ENCODE measurements at places on chromosomes 4 and X.

GRCh38 chrX:7925867-7926472, 1.2 kb downstream of the PNPLA4 start:
- DNase-seq, result peak; percentile 64

- no peak for DNase-seq
These were observed 109.6 kb downstream of the PDE5A start for GRCh38 chr4:119518915-119519410.

GRCh38 chrX:101491943-101492342, 6.7 kb downstream of the ARMCX4 start:
- no peak for DNase-seq

GRCh38 chrX:30220661-30221060, 5.3 kb downstream of the MAGEB2 start:
- no peak for DNase-seq

GRCh38 chrX:136766785-136767103, 14.0 kb downstream of the ARHGEF6 start:
- DNase-seq, result no peak

- no peak for DNase-seq
These were observed 151.7 kb upstream of the CPEB2 start for GRCh38 chr4:14850455-14851097.

GRCh38 chrX:129347291-129347690, 176.0 kb downstream of the SMARCA1 start:
- no peak for DNase-seq

DNA sequence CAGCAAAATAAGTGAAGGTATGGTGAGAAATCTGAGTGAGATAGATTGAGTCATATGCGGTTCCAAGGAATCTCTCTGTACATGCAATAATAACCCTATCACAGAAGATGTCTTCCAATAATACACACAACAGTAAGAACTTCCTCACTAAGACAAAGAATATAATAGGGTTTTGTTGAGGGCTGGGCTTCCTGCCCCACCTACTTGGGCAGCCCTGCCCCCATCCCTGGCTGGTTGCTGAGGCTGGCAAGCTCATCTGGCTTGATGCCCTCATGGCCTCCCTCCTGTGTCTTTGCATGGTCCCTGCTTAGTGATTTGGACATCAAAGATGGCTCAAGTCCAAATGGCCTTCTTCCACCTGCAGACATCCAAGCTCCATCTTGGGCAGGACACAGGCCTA, 2.7 kb downstream of the GEMIN8 start:
- peak; percentile 43 for DNase-seq

DNA sequence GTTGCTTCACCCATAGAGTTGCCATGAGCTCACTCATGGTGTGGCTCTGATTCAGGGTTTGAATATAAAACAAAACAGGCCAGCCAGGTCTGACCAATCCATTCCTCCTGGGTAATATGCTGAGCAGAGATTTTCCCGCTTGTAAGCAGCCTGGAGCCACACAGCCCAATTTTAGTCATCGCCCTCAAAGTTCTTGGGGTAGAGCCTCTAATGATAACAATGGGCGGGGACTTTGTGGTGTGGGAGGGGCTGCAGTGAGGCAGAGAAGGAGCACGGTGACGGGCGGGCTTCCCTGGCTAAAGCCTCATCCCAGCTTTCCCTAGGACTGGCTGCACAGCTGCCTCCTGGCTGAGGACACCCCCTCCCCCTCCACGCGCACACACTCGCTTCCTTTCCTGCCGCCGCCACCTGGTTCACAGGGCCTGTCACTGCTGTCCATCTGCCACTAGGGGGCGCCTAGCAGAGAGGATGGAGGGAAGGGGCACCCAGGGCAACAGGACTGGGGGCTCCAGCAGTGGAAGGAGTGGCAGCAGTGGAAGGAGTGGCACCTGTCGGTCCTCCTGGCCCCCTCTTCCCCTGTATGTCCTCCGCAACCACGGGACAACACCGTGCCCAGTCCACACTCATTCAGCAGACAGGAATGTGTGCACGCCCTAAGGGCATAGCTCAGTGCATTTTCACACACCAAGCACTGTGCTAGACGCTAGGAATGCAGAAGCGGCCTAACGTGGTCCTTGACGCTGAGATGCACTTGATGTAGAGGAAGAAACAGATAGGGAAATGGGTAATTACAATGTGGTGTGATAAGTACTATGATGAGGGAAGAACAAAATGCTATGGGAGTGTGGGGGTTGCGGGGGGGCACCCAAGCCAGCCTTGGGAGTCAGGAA, 26.8 kb downstream of the PRPS1 start:
- DNase-seq, result peak; percentile 79

GRCh38 chr4:80333121-80333520, 2.4 kb upstream of the CFAP299 start:
- DNase-seq, result no peak

- no peak for DNase-seq
These were observed 7.4 kb downstream of the APOO start for GRCh38 chrX:23900220-23900797.

DNA sequence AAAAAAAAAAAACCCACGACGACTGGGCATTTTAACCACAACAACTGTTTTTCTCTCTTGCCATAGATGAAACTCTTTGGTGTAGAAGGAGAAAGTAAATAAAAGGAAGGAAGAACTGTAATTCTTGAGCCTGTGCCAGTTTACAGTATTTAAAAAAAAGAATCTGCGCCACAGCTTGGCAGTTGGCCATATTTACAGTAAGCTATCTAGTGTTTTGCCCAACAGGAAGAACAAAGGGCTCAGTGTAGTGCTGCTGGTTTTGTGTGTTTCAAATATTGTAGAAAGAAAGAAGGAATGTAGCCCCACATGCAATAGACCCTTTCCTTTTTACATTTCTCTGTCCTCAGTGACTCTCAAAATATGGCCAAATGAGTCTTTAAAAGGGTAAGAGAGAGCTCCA, 66.1 kb downstream of the NR3C2 start:
- DNase-seq, result no peak

- no peak for DNase-seq
These were observed 181.8 kb downstream of the DCLK2 start for GRCh38 chr4:150259861-150260567.

GRCh38 chrX:10387011-10387410, 230.2 kb downstream of the CLCN4 start:
- DNase-seq, result no peak

DNA sequence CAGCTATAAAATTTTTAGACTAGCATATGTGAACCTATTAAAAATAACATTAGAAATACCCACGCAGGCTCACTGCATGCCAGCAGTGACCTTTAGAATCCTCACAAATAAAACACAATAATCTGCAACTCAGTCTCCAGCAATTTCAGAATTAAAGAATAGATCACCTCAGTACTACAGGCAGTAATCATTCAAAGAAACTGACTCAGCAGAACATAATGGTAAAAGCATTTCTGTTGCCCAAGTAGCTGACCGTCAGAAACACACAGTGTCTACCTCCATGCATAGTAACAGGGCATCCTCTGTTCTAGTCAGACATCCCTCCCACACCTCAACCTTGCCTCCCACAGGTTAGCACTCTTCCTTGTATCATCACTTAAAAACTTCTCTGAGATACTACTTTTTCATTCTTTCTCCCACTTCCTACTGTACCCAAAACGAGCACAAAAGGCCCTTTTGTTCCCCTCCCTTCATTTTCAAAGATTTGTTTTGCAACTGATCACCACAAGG, 65.7 kb upstream of the BEND2 start:
- no peak for DNase-seq

DNA sequence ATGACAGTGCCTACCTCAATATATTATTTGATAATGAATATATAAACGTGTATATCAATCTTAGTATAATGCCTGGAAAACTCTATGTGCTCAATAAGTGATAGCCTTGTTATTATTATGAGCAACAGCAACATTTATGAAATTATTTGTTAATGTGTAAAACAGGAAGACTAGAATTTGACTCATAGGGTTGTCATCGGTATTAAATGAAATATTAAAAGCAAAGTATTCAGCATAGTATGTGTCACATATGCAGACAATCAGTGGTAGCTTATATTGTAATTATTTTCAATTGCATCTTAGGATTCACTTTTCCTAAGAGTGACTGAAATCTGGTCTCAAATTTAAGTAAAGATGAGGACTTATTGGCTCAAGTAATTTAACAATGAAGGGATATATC, 24.6 kb downstream of the SPANXD start:
- DNase-seq, result no peak

Measured in activated T-cell treated with anti-CD3 and anti-CD28 coated beads, Interleukin-2, amount 50 U/mL, for 24 hours (primary cell).